ENCODE measurements at places on chromosomes 7 and 10.

GRCh38 chr7:155287284-155287935 is 10.3 kb upstream of the INSIG1 start:
- DNase-seq: no peak

DNA sequence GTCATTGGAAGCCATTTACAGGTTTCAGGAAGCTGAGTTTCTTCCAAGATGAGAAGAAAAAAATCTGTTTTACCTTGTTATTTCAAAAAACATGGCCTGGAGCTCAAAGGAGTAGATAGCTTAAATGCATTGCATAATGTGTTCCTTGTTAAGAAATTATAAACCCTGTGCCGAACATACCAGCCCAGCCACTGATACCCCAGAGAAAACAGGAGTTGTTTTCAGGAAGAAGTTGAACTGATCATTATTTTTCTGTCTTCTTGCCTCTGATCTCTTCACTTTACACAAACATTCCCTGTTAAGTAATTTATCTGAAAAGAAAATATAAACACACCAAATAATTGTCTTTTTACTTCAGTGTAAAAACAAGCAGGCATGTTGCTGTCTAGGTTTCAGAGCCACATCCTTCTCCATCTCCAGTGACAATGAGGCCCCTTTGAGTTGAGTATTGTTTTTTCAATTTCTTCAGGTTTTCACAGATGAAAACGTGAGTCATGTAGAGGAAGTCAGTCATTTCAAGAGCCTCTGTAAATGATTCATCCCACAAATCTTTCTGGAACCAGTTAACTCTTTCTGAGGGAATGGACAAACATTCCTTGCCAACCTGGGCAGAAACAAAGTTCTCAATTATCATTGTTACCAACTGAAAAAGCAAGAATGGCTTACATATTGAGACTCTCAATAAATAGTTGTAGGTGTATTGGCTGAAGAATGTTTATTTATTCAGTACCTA is 244.2 kb downstream of the IPMK start:
- DNase-seq: no peak

DNA sequence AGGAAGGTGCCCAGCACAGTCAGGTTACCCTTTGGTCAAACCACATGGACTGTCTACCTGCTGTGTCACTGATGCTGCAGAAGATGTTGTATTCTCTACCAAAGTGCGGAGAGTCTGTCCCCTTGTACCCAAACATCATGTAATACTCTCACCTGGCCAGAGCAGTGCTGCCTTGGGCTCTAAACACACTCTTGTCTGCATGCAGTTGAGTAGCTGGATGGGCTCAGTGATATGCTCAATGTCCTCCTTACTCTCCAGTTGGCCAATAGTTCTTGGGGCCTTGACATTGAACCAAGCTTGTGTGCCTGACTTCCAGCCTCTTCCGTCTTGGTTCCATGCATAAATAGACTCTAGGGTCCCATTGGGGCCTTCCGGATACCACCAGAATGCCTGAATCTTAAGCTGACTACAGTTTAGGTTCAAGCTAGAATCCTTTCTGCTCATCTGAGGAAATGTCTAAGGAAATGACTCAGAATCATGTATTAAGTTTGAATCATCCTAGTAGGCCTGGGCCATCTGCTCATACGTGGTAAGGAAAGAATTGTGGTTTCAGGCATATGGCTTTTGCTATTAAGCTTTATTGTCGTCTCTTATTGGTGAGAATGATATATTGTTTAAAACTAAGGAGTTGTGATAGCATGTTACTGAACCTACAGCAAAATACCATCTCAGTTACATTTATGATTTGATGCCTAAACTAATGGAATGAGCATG is 118.0 kb downstream of the OTUD1 start:
- DNase-seq: no peak

DNA sequence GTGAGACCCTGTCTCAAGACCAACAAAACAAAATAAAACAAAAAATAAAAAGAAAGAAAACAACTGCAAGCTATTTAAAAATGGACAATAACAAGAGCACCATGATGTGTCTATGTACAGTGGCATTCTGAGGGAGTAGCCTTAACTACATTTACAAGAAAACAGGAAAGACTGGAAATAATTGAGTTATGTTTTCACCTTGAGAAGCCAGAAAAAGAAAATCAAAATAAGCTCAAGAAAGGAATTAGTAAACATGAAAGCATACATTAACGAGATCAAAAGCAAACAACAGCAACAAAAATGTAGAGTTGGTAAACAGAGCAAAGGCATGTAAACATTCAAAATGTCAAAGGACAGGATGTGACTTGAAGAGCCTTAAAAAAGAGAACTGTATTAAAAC is 36.7 kb downstream of the TEX36 start:
- DNase-seq: no peak

DNA sequence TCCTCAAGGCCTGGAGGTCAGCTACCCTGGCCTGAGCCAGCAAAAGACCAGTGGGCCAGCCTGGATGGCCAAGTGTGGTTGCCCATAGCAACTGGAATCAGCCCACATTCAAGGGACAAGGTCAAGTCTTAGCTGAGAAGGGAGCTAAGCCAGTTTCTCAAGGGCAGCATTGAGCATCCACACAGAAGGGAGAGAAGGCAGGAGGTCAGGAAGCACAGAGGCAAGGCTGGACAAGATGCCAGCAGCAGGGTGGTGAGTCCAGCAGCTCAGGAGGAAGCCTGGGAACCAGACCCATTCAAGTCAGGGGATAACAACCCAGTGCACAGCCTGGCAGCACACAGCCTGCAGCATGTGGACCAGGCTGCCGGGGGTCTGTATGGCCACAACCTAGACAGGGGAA is 54.0 kb upstream of the ZMIZ1 start:
- DNase-seq: no peak

All from stimulated activated CD4-positive, alpha-beta T cell treated with anti-CD3 and anti-CD28 coated beads, Interleukin-12 subunit alpha, Interleukin-12 subunit beta, amount 100 ng/mL, for 4 hours (primary cell).